ENCODE measurements at places on chromosomes 6 and 20.

- DNase-seq: no peak
Measured at GRCh38 chr6:17894191-17894590, 93.2 kb downstream of the KIF13A start.

- DNase-seq: no peak
Measured at GRCh38 chr6:29424168-29424567, 9.4 kb downstream of the OR12D1 start.

GRCh38 chr20:3223994-3224680 is 14.8 kb downstream of the ITPA start:
- no peak for DNase-seq

DNA sequence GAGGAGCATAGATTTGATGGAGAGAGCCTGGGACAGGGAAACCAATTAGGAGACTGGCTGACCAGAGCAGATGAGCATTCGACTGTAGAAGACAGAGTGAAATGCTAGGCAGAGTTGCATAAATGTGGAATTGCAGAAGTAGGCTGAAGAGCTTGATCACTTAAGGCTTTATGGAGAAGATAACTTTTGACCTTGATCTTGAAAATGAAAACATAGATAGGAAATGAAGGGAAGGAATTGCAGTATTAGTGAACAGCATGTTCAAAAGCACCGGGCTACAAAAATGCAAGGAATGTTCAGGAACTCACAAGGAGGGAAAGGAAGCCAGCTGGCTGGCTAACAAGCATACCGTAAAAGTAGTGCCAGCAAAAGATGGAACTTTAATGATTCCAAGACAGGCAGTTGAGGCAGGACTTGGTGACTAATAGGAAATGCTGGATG is 20.5 kb upstream of the LTV1 start:
- DNase-seq: no peak

DNA sequence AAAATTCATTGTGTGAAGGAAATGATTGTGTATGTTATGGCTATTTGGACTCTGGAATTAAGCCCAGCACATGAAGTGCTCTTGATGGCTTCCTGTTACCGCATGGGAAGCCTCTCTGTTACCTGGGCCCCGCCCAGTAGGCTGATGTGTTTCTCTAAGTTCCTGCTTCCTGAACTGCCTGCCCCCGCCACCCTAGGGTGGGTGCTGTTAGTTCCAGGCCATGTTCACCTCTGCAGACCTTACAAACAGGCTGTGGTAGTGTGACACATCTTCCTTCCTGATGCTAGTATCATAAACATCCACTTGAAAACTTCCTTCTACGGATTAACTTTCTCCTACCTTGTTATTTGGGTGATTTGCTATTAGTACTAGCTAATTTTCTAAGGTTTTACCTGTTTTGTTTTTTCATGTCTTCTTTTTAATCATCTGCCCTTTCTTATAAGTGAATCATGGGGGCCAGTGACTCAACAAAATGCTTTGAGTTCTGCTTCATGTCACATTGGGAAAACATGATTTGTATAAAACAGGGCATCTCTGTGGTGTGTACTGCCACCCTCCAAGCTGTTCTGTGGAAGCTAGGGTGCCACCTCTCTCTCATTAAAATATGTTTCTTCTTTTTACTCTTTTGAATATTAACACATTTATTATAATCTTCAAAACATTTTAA is 40.6 kb downstream of the SH3BGRL2 start:
- peak; percentile 81 for DNase-seq

DNA sequence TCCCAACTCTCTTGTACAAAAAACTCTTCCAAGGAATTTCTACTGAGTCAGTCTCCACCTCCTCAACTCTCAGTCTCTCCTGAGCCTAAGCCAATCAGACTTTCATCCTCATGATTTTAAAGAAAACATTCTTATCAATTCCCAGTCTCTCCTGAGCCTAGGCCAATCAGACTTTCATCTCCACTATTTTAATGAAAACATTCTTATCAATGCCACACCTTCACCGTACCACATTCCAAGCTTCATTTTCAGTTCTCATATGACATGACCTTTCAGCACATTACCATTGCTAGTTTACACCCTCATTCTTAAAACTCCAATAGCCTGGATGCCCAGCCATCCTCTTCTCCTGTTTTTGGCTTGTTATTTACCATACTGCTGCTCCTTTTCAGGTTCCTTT is 42.5 kb downstream of the SYNE1 start:
- DNase-seq: no peak

DNA sequence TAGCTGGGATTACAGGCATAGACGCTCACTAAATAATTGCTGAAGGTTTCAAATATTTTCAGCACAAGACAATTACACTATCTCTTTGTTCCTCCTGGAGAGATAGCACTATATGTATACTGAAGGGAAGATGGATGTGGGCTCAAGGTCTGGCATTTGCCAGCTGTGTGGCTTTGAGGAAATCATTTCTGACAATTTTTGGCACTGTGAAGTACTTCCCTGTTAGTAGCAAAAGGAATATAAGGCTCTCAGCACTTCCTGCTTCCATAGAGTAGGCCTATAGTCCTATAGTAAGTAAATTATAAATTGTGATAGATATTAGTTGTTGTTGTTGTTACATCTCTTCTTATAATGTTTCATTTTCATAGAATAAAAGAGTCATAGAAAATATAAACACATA is 271.1 kb downstream of the SAMD5 start:
- DNase-seq: no peak
